Stimulated activated CD8-positive, alpha-beta memory T cell treated with anti-CD3 and anti-CD28 coated beads, Interleukin-2, amount 100 ng/mL, for 1 hour (primary cell): ENCODE measurements at places on chromosomes 12 and 14.
A peak's percentile ranks its signal among the peaks of the same experiment; 100 is the strongest.

GRCh38 chr14:92813201-92813600 lies 19.1 kb downstream of the GOLGA5 start:
- no peak for DNase-seq

DNA sequence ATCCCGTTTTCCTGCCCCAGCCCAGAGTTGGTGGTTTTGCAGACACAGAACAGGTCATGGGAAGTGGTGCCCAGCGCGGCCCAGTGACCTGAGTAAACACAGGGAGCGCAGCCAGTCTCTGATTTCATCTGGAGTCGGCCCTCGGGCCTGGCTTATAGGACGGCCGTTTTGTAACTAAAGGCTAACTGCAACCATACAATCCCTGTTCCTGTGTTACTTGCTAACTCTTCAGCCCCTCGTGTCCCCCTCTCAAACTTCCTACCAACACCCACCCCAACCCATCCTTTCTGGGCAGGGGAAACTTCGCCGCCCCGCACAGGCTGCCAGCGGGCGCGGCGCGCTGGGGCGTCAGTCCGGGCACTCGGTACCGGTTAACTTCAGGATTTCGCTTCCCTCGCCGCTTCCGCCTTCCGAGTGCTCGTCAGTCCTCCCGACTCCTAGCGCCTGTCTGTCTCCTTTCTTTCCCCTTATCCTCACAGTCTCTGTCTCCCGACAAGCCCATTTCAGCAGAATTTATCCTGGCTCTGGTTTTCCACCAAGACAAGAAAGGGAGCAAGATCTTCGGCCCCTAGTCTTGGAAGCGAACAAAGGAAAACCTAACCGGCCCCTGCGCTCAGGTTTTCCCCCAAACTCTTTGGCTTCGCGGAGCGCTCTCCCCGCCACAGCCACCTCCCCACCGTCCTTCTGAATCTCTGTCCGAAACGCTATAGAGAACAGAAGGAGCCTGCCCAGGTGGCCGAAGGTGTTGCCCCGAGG lies 2.0 kb downstream of the SIX1 start:
- DNase-seq, result no peak

- DNase-seq, result no peak
Measured at GRCh38 chr12:14554281-14555007, 13.2 kb downstream of the PLBD1 start.

DNA sequence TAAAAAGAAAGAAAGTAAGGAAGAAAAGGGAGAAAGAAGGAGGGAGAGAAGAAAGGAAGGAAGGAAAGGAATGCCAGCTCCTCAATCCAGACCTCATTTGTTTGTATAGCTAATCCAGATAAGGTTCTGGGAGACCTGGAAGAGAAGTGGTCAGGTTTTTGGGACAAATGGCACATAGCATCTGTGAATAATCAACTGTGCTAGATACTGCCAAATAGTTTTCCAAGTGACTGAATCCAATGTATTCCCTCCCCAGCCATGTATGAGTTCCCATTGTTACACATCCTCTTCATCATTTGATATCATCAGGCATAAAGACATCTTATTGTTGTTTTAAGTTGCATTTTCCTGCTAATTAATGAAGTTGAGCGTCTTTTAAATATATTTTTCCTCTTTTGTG lies 18.6 kb upstream of the PTGR2 start:
- DNase-seq, result no peak

DNA sequence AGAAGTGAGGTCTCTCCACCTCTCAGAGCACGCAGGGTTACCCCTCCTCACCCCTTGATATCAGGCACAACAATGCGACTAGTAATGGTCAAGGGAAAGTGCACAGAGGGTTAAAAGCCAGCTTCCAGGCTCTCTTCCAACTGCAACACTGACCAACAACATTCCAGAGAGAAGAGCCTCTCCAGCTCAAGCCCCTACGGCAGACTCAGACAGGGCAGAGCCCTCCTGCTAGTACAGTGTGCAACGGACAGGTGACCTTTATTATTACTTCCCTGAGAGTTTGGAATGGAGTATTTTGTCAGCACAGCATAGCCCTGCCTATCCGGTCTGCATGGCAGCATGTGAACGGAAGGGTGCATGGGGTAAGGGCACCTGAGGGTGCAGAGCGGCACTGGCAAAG lies 73.0 kb downstream of the PTPN21 start:
- no peak for DNase-seq

DNA sequence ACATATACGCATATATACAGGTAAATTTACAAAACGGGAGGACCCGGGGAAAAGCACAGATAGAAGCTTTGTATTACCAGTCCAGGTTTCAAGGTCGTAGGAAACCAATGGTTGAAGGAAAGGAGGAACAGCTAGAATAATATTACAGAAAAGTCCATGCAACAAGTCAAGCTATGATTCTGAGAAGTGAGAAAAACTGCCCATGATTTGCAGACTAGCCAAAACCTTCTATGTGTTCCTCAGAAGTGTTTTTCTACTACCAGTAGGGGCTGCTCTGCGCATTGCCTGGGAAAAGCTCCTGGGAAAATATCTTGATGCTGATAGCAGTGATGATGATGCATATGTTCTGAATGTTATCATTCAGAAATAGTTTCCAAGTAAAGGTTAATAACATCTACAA lies 2.2 kb downstream of the PDZRN4 start:
- DNase-seq, result no peak

DNA sequence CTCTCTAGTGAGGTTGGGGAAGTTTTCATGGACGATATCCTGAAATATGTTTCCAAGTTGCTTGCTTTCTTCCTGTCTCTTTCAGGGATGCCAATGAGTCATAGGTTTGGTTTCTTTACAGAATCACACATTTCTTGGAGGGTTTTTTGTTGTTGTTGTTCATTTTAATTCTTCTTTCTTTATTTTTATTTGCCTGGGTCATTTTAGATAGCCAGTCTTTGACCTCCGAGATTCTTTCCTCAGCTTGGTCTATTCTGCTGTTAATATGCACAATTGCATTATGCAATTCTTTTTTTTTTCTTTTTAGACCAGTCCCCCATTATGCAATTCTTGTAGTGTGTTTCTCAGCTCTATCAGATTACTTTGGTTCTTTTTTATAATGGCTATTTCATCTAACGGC lies 338.9 kb downstream of the AEBP2 start:
- DNase-seq, result no peak

DNA sequence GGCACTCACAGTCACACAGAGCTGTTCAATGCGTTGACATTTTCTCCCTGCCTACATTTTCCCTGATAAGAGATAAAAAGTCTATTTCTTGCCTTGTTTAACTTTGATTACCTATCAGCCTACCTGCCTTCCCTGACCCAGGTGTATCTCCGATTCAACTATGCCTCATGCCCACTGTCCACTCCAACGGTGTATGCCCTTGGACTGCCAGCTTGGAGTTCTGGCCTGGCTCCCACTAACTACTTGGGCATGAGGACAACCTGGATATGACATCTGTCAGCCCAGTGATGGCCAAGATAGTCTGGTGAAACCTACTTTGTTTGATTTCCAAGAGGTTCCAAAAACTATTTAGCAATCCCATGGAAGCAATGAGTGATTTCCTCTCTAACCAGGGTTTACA lies 93.0 kb upstream of the PELI2 start:
- DNase-seq, result no peak

DNA sequence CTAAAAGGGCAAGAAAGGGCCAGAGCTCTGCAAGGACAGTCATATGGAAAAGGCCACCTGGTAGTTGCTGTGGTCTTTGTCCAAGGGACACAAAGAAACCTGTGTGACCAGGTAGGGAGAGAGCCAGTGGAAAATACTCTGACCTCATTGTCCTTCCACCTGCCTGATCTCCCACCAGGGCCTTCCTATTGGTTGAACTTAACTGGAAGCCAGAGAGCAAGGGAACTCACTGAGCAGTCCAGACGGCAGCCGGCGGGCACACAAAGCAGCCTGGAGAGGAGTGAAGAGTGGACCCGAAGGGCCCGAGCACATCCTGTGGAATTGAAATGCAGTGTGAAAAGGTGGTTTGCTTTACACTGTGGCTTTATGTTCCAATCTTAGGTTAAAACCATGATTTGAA lies 120.7 kb downstream of the SLC25A21 start:
- no peak for DNase-seq

DNA sequence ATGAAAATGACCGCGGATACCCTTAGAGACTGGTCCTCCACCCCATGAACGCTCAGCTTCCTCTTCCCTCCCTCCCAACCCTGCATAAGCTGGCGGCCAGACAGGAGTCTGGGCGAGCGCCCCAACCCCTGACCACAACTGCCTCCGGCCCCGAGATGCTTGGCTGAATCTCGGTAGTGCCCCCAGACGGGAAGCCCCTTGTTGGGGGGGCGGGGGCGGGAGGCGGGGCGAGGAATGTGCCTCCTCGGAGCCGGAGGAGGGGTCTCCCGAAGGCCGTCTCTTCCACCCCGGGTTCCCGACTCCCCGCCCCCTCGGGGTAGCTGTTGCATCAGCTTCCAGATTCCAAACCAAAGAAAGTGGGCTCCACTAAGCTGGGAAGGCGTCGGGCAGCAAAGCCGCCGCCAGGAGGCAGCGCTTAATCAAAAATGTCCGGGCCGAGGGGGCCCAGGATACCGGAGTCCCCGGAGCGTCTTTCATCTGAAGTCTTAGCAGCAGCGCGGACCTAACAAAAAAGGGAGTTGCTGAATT lies 7.1 kb upstream of the MRPL52 start:
- peak; percentile 37 for DNase-seq

GRCh38 chr12:14810167-14810952 lies 3.6 kb downstream of the SMCO3 start:
- no peak for DNase-seq

DNA sequence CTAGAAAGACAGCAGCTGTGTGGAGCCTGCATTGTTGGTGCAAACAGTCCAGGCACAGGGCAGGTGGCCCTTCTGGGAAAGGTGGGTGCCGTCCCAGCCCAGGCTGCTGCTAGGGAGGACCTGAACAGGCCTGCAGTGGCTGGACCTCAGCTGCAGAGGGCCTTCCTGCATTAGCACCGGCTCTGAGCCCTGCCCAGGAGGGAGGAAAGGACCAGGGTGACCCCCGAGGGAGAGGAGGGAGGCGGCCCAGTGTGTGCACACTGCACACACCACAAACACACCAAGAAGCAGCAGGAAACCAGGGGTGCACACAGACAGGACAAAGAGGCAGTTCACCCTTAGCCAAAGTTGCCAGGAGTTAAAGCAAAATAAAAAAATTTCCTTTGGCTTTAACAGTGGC lies 8.0 kb upstream of the PGAM5 start:
- DNase-seq, result no peak

- DNase-seq, result no peak
Measured at GRCh38 chr12:128250096-128250495, 16.9 kb upstream of the TMEM132C start.

DNA sequence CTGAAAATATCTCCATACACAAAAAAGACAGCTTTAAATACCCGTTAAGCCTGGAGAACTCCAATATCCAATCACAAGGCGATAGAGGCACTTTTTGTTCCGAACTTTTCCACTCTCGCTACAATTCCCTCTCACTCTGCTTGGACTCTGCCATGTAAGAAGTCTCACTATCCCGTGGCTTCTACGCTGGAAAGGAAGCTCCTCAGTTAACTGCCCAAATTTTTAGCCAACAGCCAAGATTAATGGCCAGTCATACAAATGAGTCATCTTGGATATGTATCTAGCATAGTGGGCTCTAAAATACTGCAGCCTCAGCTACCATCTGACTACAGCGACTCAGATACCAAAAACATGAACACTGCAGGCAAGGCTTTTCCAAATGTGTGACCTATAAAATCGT lies 45.5 kb upstream of the RERGL start:
- no peak for DNase-seq

- no peak for DNase-seq
Measured at GRCh38 chr14:70183991-70184390, 4.8 kb downstream of the SLC8A3 start.

DNA sequence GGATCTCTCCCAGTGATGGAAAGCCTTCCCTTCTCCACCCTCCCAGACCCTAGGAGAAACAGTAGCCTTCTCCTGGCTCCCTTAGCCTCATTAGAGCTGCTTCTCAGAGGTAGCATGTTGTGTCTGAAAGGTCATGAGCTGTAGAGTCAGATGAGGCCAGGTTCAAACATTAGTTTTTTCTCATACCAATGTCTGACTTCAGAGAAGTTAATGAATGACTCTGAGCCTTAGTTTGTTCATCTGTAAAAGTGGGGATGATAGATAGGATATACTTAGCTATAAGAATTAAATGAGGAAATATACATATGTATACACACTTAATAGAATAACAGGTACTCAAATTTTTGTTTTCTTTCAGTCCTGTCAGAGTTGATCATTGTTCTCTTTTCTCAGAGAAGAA lies 523 bp downstream of the SLC6A13 start:
- DNase-seq, result no peak

DNA sequence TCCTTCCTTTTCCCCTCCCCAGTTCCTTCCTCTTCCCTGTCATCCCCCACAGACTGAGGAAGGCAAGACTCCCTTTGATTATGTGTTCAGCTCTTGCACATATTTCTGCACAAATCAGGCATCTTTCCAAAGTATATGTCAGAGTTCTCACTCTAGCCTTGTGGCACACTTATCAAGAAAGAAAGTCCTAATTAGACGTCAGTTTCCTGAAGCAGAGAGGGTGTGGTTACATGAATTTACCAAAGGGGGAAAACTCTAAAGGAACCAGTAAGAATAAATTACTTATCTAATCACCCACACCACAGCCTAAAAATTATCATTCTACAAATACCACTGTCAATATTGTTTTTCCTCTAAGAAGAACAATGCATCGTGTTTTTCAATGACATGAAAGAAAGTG lies 120.7 kb upstream of the GRIP1 start:
- DNase-seq, result no peak

DNA sequence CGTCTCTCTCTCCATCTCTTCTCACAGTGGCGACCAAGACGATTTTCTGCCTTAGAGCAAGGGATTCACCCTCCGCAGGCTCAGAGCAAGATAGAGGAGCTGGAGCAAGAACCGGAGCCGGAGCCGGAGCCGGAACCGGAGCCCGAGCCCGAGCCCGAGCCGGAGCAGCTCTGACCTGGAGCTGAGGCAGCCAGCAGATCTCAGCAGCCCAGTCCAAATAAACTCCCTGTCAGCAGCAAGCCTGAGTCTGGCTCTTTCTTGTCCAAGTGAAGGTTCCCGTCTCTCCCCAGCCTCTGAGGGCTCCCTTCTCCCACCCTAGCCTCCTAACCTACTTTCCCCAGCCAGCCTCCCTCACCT lies 5.9 kb downstream of the LAG3 start:
- no peak for DNase-seq

GRCh38 chr12:120118321-120119061 lies 1.9 kb upstream of the RAB35 start:
- DNase-seq, result no peak

- DNase-seq, result no peak
Measured at GRCh38 chr12:122870867-122871664, 24.9 kb downstream of the VPS37B start.

- DNase-seq, result no peak
Measured at GRCh38 chr14:68409387-68409786, 383.5 kb downstream of the ZFP36L1 start.

GRCh38 chr12:79347866-79348265 lies 342.9 kb downstream of the PAWR start:
- no peak for DNase-seq
